ENCODE measurements at places on chromosomes 11 and 22. TPM values are rescaled to one million over a fixed set of nuclear protein-coding genes. Genes with fewer than 3 reads are reported as not detected.

DNA sequence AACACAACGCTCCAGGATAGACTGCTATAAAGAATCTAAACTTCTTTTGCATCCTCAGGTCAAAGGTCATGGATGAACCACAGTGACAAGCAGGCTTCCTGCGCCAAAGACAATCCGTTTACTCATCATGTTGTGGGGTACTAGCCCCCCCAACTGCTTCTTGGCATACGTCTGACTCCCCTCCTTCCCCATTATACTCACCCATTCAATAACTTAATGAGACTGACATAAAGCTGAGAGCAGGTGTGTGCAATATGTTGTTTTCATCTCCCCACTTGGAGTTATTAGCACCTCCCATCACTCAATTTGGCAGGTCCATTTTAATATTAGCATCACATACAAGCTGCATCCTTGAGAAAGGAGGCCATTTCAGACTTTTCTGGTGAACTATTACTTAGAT is 157.1 kb downstream of the CADM1 start:
- no peak for DNase-seq
- H3K27ac ChIP-seq, result no peak overlapping the region
- no peaks in the 10 kb centered on the region for H3K4me1 ChIP-seq
- H3K4me3 ChIP-seq, result no peak overlapping the region

- no peak overlapping the region for H3K4me3 ChIP-seq
- peaks cover 39% of the 10 kb centered on the region for H3K36me3 ChIP-seq
- H3K4me1 ChIP-seq, result peaks cover 2% of the 10 kb centered on the region
- no peak for DNase-seq
- H3K27me3 ChIP-seq, result no peaks in the 10 kb centered on the region
Measured at GRCh38 chr11:126262216-126262615, 6.5 kb downstream of the SRPRA start.

DNA sequence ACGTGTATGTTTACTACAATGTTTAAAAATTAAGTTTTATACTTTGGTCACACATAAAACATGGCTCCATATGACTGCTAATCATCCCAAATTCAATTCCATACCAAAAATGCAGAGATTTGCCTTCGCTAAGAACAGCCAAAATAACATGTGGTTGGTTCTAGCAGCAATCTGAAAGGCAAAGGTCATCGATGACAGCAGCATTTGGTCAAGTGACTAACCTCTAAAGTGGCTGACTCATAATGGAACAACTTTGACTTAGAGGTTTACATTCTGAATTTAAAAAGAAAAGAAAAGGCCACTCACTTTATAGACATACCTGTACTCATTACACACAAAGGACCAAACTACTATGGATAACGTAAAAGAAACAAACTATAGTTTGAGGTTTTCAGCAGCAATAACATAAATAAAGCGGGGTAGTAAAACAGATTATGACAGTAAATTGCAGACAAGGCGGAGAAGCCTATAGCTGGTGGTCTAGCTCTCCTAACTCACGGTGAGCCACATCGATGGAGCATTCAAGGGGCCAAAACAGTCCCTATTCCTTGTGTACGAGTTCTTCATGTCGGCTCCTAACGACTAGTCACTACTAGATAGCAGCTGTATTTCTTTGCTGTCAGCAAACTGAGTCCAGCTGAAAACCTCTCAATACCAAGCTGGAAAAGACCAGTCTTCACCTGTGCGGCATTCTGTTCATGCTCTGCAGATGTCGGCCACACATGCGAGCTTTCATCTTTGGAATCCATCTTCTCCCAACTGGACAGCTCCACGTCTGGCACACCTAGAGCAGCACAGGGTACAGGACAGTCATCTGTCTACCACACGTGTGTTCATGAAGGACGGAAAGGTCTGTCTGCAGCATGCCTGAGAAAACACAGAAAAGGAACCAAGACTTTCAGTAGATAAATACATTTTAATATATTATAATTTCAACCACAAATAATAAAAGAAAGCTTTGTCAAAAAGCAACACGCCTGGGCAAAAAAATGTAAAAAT is 42.1 kb downstream of the PRDM10 start:
- H3K4me3 ChIP-seq, result no peak overlapping the region
- no peak for DNase-seq
- H3K4me1 ChIP-seq, result peaks cover 14% of the 10 kb centered on the region
- no peak overlapping the region for H3K27ac ChIP-seq
- peaks cover 25% of the 10 kb centered on the region for H3K36me3 ChIP-seq
- H3K27me3 ChIP-seq, result no peaks in the 10 kb centered on the region

- no peak overlapping the region for H3K4me3 ChIP-seq
- H3K27me3 ChIP-seq, result peaks cover 25% of the 10 kb centered on the region
- H3K27ac ChIP-seq, result no peak overlapping the region
- H3K36me3 ChIP-seq, result no peaks in the 10 kb centered on the region
- DNase-seq, result no peak
Measured at GRCh38 chr22:37163575-37164504, 14.1 kb upstream of the IL2RB start.

- H3K36me3 ChIP-seq, result peaks cover 1% of the 10 kb centered on the region
- peaks cover 38% of the 10 kb centered on the region for H3K27me3 ChIP-seq
- H3K4me1 ChIP-seq, result peaks cover 25% of the 10 kb centered on the region
- DNase-seq, result no peak
- H3K27ac ChIP-seq, result peak overlapping the region; percentile 64
Measured at GRCh38 chr11:66727282-66728037, 1.6 kb downstream of the SPTBN2 start.

DNA sequence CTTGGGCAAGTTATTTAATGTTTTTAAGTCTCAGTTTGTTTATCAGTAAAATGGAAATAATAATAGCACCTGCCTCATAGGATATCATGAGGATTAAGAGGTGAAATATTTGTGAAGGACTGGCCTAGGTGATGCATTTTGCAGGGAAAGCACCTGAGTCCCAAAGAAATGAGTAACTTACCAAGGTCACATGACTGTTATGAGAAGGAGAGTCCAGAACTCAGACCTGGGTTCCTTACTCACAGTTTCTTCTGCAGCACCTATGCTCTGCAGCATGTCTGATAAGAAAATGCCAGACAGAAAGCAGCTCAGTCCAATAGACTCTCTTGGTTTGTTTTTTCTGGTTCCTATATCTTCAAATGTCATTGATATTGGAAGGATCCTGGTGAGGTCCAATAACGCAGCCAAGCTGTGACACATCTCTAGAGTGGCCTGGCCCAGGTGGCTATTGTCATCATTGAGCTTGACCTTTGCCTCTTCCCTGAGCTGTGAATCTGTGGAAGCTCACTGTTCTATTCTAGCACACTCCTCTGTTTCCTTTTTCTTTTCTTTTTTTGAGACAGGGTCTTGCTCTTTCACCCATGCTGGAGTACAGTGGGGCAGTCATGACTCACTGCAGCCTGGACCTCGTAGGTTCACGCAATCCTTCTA is 174.7 kb upstream of the NAV2 start:
- no peaks in the 10 kb centered on the region for H3K36me3 ChIP-seq
- H3K4me3 ChIP-seq, result no peak overlapping the region
- H3K27ac ChIP-seq, result no peak overlapping the region
- no peaks in the 10 kb centered on the region for H3K4me1 ChIP-seq

GRCh38 chr11:82494988-82495432 is 238.7 kb downstream of the FAM181B start:
- no peaks in the 10 kb centered on the region for H3K4me1 ChIP-seq
- no peaks in the 10 kb centered on the region for H3K27me3 ChIP-seq
- no peaks in the 10 kb centered on the region for H3K36me3 ChIP-seq
- H3K27ac ChIP-seq, result no peak overlapping the region

- no peaks in the 10 kb centered on the region for H3K27me3 ChIP-seq
- H3K36me3 ChIP-seq, result peaks cover 14% of the 10 kb centered on the region
- H3K27ac ChIP-seq, result no peak overlapping the region
- DNase-seq, result no peak
- H3K4me1 ChIP-seq, result no peaks in the 10 kb centered on the region
- no peak overlapping the region for H3K4me3 ChIP-seq
Measured at GRCh38 chr11:16052750-16053149, 303.6 kb downstream of the SOX6 start.

The SAAL1 gene
- 17.6 TPM for total RNA-seq

The C22orf31 gene
- not detected for total RNA-seq

The MRGPRE gene
- total RNA-seq, result not detected

The ZNF280B gene
- total RNA-seq, result 2.1 TPM

The CHID1 gene
- total RNA-seq, result 112 TPM

The LIN7C gene
- total RNA-seq, result 21.8 TPM

The MEI1 gene
- total RNA-seq, result not detected

The SLC22A9 gene
- total RNA-seq, result not detected

The TRABD gene
- total RNA-seq, result 24.3 TPM
